ENCODE measurements at places on chromosomes 7 and 10.
A peak's percentile ranks its signal among the peaks of the same experiment; 100 is the strongest.

DNA sequence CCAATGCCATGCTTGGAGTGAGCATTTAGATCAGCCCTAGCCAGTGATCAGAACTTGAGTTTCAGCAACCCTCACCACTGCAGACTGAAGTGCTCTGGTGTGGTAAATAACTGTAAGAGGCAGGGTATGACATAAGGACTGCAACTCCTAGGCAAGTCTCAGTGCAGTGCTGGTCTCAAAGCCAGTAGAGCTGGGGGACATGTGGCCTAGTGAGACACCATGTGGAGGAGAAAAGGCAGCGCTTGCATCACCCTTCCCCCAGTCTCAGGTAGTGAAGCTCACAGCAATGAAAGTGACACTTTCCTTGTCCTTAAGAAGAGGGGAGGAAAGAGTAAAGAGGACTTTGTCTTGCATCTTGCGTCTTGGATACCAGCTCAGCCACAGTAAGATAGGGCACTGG lies 386.8 kb upstream of the POT1 start:
- peak; percentile 61 for DNase-seq

GRCh38 chr10:125153703-125154490 lies 6.5 kb downstream of the CTBP2 start:
- no peak for DNase-seq

DNA sequence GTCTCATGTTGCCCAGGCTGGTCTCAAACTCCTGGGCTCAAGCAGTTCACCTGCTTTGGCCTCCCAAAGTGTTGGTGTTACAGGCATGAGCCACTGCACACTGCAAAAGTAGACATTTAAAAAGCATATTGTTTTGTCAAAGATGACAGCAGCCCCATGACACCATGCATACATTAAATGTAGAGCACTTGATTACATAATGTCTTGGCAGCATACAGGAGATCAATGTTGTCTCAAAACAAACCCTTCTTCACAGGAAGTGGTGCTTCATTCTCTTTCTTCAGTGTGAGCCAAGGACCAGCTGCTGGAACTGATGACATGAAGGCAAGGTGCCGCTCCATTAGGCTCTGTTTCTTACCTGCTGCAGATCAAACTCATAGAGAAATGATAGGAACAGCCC lies 218.4 kb downstream of the KLF6 start:
- DNase-seq: no peak

DNA sequence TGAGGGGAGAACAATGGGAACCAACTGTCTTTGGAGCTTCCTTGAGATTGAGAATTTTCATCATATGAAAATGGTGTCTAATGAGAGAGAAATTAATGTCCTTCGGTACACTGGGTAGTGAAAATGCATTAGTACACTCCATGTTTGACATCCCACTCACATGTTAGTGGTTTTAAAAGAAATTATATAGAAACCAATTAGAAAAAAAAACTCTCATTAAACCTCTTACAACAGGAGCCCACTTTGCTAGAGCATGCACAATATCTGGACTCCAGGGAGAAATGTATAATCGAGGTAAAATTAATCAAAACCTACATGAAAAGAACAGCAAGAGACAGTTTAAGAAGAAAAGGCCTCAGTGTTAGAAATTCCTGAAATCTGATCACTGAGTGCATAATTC lies 79.2 kb upstream of the KCNIP2 start:
- DNase-seq: no peak

- DNase-seq: no peak
These were observed 69.8 kb downstream of the MAD1L1 start for GRCh38 chr7:2162959-2163358.

DNA sequence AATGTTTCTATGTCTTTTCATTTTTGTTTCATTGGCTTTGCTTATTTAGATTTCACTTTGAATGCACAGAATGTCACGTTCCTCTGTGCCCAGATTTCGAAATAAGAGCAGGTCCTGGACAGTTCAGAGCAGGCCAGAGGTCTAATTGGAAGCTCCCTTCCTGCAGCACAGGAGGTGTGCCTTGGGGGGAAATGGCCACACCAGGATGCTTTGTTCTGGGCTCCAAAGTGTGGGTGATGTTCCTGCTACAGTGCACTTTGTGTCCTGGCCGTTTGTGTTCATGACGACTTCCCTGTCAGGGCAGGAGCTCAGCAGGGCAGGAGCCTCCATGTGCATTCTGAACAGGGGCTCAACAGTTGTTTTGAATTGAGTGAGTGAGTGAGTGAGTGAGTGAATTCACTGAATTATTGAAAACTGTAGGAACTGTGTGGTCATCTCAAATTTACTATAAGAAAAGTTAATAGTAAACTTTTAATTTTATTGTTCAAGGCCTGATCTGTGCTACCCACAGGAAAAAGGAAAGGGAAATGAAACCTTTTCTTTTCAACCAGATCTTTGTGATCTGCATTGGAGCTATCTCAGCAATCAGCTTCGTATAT lies 109.5 kb upstream of the GJD4 start:
- no peak for DNase-seq
